ENCODE measurements at places on chromosomes 3 and 15.

DNA sequence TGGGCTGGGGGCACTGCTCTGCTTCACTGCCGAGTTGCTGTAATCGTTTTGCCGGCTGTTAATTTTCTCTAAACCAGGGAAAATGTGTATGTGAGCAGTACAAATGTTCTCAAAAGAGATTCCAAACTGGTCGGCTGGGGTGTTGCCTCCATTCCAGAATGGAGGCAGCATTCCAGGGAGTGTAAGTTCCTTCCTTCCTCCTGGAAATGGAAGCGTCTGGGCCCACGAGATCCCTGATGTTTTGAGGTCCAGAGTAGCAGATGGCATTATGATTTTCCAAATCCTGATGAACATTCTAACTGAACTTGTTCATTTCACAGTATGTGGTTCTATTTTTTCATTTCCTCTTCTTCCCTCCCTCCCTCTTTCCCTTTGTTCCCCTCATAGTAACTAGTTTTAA is 64.4 kb upstream of the SKOR1 start:
- DNase-seq, result no peak

- DNase-seq, result no peak
Observed at GRCh38 chr3:63232764-63233396, 45.2 kb upstream of the SYNPR start.

DNA sequence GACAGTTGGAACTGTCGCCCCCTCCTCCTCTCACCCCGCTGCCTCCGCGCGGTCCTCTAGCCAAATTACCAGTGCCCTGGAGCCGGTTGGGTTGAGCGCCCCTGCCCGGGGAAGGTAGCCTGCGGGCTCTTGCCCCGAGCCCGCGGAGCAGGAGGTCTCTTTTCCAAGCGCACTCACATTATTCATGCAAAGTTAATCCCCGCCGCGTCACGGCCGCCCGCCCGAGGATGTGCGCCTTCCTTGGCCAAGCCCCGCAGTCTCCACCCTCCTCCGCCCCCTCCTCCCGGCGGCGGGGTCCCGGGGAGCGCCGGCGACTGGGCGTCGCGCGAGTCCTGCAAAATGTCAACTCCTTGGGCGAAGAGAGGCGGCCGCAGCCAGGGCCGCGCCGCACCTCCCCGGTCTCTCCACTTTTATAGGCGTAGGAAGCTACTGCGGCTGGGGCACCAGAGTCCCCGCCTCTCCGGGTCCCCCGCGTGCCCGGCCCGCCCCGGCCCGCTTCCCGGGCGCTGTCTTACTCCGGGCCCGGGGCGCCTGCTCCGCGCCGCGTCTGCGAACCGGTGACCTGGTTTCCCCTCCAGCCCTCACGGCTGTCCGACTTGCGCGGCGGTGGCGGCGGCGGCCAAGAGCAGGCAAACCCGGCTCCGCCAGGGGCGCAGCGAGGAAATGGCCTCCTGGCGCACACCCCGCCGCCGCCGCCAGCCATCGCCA is at the start of gene THRB:
TSS of gene THRB (minus strand) at position 233 of the 708 bp plus-strand sequence.
- DNase-seq, result no peak

DNA sequence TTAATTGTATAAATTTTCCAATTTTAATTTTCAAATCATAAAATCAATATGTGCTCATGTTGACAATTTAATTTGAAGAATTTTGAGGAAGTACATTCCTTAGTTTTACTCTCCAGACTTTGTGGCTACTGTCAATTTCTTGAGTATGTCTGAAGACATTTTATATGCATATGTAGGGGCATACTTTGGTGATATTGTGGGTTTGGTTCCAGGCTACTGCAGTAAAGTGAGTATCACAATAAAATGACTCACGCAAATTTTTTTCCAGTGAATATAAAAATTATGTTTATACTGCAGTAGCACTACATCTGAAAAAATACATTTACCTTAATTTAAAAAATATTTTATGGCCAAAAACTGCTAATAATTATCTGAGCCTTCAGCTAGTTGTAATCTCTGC is 123.2 kb upstream of the PLCL2 start:
- no peak for DNase-seq

DNA sequence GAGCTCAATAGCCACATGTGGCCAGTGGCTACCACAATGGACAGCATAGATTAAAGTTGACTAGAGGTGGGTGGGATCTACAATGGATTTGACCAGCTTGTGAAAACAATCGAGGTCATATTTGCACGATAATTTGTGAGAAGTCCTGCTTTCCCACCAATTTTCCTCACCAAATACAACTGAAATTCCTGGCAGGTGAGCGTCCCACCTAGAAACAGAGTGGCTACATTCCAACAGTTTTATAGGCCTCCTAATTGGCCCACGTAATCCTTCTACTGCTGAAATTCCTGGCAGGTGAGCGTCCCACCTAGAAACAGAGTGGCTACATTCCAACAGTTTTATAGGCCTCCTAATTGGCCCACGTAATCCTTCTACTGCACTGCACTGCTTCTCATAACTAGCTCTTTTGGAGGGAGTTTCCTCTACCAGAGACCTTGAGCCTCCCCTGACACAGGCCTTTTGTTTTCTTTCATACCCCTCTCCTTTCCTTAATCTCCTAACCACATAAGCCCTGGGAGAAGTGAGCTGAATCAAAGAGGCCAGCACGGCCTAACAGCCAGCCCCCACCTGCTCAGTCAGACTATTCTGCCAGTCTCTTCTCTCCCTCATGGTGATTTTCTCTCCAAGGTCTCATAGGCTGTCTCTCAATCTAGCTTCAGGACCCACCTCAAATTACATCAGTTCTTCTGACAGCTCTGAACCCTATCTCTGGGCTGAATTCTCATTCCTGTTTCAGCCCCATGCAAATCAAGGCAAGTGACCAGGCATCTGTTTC is 80.2 kb downstream of the BFSP2 start:
- no peak for DNase-seq

DNA sequence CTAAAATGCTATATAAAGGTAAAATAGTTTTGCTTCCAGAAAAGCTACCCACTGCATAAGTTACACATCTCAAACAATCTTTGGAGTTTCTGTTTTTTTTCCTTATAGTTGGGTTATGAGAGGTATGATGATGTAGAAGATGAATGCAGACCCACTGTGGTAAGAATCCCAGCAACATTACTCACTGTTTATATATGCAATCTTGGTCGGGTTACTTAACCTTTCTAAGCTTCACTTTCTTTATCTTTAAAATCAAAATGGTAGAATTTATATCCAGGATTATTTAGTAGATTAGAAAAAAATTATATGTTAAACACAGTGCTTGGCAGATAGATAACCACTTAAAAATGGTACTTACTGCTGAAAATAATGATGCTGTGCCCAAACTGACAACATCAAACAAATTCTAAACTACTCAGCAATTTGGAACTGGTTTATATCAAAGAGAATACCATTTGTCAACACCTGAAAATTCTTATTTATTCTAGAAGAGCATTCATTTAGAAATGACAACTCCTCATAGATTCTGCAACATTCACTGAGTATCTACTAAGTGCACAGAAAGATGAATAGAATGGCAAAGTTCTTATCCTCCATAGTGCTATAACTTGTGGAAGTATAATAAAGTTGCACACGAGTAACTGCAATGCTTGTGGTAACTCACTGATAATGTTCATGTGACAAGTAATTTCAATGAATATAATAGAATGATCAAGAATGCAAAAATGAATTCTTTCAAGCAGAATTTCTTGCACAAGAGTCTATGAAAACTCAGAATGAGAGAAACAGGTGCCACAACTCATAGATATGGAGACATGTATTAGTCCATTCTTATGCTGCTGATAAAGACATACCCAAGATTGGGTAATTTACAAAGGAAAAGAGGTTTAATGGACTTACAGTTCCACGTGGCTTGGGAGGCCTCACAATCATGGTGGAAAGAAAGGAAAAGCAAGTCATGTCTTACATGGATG is 129.0 kb upstream of the SLC7A14 start:
- no peak for DNase-seq

DNA sequence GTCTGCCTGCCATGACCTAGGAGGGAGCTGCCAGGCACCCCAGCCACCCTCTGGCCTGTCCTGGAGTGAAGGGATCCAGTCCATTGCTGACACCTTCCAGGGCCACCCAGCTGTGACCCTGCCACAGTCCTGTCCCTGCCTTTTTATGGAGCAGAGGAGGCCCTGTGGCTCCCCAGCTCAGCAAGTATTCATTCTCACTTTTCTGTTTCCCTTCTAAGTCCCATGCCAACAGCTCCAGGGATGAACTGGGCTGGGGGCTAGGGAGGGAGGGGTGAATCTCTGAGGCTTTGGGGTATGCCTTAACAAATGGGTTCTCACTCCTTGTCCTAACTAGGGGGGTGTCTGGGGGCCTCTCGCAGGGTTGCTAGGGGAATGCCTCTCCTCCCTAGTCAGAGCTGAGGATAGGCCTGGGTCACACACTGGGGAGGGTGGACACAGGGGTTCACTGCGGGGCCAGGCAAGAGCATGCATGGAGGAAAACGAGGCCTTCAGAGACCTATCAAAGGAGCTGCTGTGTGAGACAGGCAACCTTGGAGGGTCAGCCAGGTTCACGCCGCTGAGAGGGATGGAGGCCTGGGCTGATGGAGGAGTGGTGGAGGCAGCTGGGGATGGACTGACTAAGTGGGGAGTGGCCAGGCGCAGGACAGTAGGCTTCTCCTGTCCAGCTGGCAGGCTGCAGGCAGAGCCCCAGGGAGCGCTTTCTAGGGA is 31.8 kb downstream of the EPHB3 start:
- DNase-seq, result no peak

GRCh38 chr3:124918524-124918923 is 16.0 kb downstream of the MUC13 start:
- no peak for DNase-seq

DNA sequence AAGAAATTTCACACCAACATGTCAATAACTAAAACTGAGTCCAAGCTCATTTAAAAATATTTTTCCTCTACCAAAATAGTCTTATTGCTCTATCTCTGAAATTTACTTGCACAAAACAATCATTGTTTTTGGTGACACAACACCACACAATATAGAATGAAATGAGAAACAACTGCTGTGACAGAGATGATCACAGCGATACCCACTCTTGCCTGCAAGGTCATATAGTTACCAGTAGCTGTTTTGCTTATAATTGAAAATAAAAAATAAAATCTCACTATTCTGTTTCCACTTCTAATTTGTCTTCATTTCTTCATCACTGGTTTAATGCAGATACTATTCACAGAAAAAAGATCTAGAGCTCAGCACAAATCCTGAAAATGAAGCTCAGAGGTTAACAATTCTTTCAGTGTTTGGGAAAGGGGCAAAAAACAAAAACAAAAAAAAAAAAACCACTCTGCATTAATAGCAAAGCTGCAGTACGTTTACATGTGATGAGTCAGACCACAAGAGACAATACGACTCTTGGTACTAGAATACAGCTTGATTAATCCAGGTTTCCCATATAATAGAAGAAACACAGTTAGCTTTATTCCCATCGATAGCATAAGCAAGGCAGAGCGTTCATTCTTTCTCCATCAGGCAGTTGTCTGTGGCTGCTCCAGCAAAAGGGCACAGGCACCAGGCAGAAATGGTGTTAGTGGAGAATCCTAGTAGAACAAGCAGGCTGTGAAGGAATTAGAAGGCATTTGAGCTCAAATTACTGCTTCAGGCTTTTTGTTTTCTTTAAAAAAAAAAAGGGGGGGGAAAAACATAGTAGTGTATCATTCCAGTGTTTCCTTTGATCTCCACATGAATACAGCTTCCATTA is 773 bp downstream of the ANKRD28 start:
- no peak for DNase-seq

GRCh38 chr15:39586387-39587095 is 5.7 kb downstream of the THBS1 start:
- DNase-seq, result no peak

DNA sequence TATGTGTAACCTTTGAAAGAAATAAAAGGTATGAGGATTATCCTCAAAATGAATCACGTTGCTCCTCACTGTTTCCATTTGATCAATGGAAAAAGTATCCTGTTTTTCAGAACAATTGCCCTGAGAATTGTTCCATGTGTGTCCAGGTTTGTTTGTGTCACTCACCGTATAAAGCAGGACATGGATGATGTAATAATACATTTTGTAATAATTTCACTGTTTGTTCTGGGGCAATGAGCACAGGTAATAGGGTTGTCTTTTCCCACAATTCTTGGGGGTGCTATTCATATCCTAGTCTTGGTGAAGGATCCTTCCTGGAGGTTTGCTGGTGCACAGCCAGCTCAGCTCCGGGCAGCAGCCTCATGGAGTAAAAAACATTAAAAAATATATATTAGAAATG is 510.8 kb upstream of the MCTP2 start:
- no peak for DNase-seq

DNA sequence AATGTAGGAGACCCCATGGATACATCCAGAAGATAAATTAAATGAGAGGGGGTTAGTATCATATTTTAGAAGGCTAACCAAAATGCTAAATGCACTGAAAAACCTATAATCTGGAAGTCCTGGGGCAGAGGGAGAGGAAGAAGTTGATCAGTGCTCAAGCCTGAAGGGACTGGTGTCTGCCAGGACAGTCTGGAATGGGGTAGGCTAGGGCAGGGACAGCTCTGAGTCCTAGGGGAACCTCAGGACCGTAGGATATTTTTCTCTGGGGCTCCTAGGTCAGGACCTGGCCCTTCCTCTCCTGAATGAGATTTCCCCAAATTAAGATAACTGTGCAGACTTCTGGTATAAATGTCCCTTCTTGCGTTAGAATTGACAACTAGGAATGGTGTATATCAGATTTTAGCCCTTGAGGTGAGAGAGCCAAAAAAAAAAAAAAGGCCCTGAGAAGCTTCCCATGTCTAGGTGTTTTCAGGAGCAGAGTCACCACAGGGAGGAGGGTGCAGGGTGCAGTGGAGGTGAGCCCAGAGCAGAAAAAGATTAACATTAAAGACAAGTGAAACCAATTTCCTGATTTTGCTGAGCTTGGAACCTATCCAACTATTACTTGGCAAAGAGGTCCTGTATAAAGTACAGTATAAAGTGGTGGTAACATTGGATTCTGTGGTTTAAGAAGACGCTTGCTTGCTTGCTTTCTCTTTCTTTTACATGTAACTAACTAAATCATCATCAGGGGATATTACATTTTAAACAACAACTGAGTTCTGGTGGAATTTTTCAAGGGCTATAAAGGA is 63.5 kb downstream of the HACD2 start:
- DNase-seq, result no peak

- DNase-seq, result no peak
Observed at GRCh38 chr3:11187681-11188080, 33.4 kb downstream of the HRH1 start.

DNA sequence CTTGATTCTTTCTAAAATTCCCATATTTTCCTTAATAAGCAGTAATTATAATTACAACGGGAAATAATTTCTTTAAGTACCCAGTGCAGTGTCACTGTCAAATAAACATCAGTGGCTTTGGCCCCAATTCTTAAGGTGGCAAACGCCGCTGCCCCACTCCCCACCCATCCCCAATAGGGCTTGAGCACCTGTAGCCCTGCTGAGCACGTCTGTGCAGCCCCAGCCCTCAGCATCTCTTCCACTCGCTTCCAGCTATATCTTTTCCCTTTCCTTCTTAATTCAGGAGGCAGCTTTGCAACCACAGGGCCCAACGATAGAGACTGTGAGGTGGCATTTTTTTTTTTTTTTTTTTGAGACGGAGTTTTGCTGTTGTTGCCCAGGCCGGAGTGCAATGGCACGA is 9.0 kb downstream of the PPM1M start:
- no peak for DNase-seq

GRCh38 chr15:56428821-56429458 is 36.0 kb downstream of the MNS1 start:
- DNase-seq, result no peak

All from activated CD4-positive, alpha-beta T cell treated with anti-CD3 and anti-CD28 coated beads for 1 hour (primary cell).